Stimulated activated CD4-positive, alpha-beta T cell treated with anti-CD3 and anti-CD28 coated beads, Interleukin-2, amount 100 ng/mL, for 24 hours (primary cell): ENCODE measurements at places on chromosomes 5 and 9.

DNA sequence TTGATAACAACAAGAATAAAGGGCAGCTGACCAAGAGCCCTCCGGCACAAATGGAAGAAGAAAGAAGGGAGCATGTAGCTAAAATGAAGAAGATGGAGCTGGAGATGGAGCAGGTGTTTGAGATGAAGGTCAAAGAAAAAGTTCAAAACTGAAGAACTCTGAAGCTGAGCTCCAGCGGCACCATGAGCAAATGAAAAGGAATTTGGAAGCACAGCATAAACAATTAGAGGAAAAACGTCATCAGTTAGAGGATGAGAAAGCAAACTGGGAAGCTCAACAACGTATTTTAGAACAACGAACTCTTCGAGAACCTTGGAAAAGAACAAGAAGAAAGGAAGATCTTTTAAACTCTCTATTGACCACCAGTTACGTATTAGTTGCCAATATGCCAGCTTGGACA lies 100.9 kb downstream of the GABBR2 start:
- DNase-seq: no peak

GRCh38 chr9:129145841-129146292 lies 32.2 kb downstream of the IER5L start:
- no peak for DNase-seq

DNA sequence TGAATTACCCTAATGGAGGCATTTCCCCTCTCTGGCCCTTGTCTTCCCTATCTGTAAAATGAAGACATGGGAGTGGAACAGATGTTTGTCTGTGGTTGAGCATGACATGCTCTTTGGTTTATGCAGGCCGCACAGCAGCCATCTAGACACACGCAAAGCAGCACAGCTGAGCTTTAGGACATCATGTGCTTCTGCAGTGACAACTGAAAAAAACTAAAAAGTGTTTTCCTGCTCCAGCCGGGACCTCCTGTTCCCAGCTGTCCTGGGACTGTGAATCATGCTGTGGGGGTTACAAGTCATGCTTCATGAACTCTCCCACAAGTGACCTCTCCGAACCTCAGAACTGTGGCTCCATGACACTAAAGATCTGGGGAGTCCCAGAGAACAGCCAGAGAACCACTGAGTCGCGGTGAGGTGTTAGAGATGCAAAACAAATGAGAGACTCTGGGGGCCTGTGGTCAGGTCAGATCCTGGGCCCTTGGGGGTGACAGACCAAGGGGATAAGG lies 1.7 kb downstream of the SMIM3 start:
- DNase-seq: peak; percentile 21

DNA sequence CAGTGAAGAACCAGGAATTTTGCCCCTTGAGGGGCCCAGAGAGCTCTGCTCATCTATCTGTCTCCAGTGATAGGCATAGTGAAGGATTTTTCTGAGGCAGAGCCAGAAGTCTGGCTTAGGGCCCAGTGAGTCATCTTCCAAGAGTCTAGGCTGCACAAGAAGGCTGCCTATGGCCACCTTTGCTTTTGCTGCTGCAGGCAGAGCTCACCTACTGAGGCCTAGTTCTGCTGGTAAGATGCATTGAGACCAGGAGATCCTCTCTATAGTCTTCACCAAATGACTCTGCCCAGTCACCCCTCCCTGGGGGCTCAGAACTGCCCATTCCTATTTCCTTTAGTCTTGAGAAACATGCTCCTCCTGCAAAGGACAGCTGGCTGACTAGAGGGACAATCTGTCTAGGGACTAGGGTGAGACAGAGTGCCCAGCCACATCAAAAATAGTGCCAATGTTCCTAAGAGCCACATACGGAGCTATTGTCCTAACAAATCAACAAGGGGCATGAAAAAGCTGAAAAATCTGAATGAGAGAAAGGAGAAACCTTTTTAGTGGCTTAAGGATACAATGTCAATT lies 40.3 kb upstream of the CDKN2AIPNL start:
- no peak for DNase-seq

DNA sequence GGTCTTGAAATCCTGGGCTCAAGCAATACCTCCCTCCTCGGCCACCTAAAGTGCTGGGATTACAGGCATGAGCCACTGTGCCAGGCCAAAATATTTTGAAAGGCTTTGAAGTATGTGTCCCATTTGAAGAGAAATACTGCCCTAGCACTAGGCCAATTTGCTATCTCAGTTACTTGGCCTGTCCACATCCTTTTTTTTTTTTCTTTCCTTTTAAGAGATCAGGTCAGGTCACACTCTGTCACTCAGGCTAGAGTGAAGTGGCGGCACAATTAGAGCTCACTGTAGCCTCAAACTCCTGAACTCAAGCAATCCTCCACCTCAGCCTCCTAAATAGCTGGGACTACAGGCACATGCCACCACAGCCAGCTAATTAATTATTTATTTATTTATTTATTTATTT lies 84.2 kb downstream of the NR6A1 start:
- no peak for DNase-seq
